ENCODE measurements at places on chromosomes 7 and 10.

GRCh38 chr7:5507013-5507412 is 83.4 kb upstream of the TNRC18 start:
- no peak for DNase-seq

- no peak for DNase-seq
Measured at GRCh38 chr10:84038035-84038434, 101.3 kb upstream of the GHITM start.

DNA sequence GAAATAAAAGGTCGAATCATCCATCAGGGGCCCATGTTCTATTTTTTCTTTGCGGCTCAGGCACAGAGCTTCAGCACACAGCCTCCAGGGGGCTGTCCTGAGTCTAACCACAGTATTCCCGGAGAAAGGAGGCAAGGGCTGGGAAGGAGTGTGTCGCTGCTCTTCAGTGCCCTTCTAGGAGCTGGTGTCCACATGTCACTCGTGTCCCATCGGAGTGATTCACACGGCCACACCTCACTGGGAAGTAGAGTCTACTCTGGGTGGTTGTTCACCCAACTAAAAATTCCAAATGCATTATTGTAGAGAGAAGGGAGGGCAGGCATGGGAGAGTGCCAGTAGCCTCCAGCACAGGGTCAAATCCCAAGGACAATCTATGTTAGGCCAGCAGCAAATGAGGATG is 114.8 kb upstream of the LANCL2 start:
- DNase-seq = no peak

DNA sequence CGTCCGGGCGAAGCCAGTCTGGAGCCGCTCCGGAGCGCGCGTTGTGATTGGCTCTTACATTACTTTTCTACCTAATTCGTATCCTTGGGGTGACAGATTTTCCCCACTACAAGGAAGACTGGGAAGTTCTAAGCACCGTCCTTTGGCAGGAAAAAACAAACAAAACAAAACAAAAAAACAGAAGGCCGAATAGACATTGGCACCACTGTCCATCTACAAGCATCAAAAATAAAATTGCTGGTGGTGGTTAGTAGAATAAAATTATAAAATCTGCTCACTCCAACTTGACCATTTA is 651 bp upstream of the SKAP2 start:
- no peak for DNase-seq

Data from central memory CD4-positive, alpha-beta T cell (primary cell).